ENCODE measurements at places on chromosomes 1 and 21.

- no peak for DNase-seq
Measured at GRCh38 chr1:5373281-5373680, 618.9 kb downstream of the NPHP4 start.

DNA sequence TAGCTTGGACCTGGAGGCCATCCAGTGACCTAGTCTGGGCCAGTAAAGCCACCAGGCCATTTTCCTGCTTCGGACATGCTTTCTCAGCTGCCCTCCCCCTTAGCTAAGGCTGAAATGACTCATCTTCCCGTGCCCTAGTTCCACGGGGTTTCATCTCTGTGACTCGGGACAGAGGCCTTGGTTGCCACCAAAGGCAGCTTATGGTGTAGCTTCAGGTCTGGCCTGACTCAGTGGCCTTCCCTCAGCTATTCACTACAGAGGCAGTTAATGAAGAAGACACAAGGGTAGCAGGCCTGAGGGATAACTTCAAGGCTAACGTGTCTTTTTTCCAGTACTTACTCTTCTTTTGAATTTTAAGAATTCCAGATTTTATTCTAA, 82.4 kb downstream of the PBX1 start:
- no peak for DNase-seq

- no peak for DNase-seq
Measured at GRCh38 chr1:200161801-200162200, 134.3 kb downstream of the NR5A2 start.

DNA sequence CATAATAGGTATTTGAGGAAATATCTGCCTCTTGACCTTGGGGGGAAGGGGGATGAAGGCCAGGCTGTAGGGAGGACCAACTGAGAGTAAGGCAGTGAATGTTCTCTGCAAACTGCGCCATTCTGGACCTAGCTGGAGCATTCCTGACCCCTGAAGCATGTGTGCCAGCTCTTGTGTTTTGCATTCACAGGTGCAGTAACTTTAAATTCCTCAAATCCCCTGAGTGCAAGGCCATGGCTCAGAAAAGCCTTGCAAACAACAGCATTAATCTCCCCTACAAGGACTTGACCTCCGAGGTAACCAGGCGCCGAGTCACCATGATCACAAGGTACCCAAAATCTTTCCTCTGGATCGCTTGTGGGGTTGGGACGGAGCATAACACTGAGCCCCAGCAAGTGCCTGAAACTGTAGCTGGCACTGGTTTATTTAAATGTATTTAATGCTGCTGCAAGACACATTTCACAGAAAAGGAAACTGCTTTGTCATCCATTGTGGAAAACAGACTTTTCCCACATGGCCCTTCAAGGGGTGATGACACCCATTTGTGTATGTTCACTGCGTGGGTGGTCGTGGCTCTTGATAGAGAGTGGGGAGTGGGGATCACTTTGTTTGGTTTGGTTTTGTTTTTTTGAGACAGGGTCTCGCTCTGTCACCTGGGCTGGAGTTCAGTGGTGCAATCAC, 1.7 kb downstream of the MYOCOS start:
- DNase-seq = no peak

DNA sequence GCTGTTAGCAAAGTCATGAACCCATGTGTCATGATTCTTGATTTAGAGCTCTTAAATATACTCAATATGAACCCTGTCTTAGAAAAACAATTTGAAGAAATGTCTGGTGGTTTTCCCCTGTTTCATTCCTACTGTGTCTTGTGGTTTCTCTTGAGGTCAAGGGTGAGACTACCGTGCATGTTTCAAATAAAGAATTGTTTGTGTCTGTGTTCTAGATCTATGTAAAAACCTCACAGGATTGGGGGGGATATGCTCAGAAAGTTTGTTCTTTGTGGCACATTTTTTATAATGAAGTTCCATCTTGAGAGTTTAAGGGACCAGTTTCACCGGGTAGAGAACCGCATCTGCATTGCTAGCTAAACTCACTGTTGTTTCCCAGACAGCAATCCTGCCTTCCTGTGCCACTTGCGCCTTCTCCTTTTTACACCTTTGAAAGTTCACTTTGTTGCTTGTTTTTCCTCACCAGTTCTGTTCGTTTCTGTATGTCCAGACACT, 30.9 kb upstream of the CACYBP start:
- DNase-seq = no peak

- DNase-seq = no peak
Measured at GRCh38 chr1:15837931-15838330, 9.6 kb upstream of the SPEN start.

GRCh38 chr1:229048896-229049295, 222.0 kb upstream of the RAB4A start:
- DNase-seq = peak; percentile 16

- no peak for DNase-seq
Measured at GRCh38 chr1:31336687-31337467, 36.0 kb downstream of the FABP3 start.

GRCh38 chr1:111448482-111448917, 556 bp downstream of the WDR77 start:
- peak; percentile 68 for DNase-seq

DNA sequence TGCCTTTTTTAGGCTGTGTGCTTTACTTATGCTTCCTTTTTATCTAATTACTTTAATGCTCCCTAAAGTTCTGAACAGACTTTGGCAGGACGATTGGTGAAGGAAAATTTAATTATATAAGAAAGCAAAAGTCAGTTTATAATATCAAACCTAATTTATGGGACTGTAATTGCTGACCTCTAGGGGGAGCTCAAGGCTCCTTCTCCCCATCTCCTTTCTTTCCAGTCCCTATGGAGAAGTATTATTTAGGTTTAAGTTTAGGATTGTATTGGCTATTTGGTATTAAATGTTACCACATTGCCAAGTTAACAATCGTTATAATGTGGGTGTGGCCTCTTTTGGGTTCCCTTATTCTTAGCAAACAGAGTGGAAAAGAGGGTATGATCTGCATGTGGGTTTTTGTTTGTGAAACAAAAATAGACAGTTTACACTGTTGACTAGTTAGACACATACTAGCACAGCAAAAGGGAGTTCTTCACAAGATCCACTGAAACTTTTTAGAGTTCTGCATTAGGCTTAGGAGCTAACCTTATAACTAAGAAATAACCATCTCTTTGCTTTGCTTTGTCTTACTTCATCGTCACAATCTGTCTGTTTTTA, 48.2 kb upstream of the TNFSF4 start:
- DNase-seq = no peak

- no peak for DNase-seq
Measured at GRCh38 chr1:15150376-15150775, 3.2 kb upstream of the TMEM51 start.

- no peak for DNase-seq
Measured at GRCh38 chr1:157438146-157438545, 114.2 kb downstream of the FCRL5 start.

DNA sequence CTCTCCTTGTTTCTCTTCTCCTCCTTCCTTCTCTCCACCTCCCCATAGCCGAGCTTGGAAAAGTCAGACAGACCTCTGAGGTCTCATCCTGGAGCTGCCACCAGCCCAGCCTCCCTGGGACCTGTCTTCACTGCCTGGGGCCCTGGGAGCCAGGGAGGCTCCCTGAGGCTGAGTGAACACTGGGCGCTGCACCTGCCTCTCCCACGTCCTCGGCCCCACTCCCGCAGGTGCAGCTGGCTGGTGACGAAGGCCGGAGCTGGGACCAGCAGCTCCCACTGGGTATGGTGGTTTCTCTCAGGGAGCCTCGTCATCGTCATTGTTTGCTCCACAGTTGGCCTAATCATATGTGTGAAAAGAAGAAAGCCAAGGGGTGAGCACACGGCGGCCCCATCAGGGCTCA, 5.3 kb downstream of the TNFRSF14 start:
- DNase-seq = no peak

DNA sequence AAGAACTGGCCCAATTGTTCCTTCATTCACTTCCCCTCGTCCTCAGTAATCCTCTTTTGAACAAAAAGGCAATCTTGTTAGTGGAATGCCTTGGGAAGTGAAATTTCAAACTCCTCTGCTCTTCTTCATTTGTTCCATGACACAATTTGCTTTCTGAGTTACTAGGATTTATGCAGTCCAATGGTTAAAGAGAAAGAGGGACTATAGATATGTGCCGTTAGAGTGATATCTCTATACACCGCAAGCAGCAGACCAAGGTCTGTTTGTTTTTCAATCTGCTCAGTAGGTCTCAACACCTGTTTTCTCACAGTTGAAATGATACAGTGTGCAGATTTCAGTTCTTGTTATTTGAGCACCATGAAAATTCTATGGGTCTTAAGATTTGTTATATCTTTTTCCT, 244.0 kb downstream of the DNM3 start:
- no peak for DNase-seq

GRCh38 chr21:44929242-44929798, 8.6 kb upstream of the ITGB2 start:
- DNase-seq = no peak

- no peak for DNase-seq
Measured at GRCh38 chr1:94646141-94646643, 104.6 kb upstream of the F3 start.

DNA sequence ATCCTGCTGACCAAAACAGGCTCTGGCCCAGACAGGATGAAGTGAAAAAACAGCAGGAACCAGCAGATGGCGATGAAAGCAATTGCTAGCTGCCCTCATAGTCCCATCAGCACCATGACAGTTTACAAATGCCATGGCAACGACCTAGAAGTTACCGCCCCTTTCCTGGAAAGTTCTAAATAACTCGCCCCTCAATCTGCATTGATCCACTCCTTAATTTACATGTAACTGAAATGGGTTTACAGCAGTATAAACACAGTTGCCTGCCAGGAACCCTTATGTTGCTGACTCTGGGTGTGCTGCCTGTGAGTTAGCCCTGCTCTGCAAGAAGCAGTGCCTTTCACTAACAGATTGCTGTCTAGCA, 65.5 kb upstream of the CR1L start:
- no peak for DNase-seq

- DNase-seq = no peak
Measured at GRCh38 chr1:209356976-209357377, 226.5 kb upstream of the CAMK1G start.

GRCh38 chr1:214553142-214553710, 1.8 kb upstream of the PTPN14 start:
- DNase-seq = no peak

DNA sequence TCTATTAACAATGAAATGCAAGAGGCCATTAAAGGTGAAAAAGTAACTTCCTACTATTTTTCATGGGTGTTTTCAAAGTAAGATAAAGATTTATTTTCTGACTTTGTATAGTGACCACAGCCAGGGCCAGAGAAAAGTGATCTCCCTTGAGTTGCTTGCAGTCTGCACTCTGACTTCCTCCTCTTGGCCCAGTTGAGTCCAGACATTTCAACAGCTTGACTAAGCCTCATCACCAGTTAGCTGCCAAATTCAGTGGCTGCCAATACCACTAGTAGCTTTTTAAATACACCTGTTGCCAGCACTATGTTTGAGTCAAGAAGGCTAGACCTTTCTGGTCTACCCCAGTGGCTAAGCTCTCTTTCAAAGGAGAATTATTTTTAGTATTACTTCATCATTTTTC, 3.7 kb upstream of the NEK7 start:
- no peak for DNase-seq

GRCh38 chr1:43366179-43366578, 1.6 kb downstream of the ELOVL1 start:
- DNase-seq = no peak

DNA sequence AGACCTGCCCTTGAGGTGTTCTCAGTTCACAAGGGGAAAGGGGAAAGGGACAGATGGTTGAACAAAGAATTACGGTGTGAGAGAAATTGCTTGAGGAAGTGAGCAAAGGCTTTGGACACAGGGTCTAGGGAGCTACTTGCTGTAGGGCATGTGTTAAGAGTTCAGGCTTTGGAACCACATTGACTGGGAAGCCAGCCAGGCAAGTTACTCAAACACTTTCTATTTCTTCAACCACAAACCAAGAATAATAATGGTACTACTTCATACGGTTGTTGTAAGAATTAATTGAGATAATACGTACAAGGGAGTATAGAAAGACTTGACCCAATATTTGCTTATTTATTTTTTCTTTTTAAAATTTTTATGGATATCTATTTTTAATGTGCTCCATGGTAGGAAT, 26.6 kb downstream of the AK4 start:
- DNase-seq = no peak

GRCh38 chr1:32377541-32378220, 15.3 kb downstream of the TSSK3 start:
- DNase-seq = no peak

GRCh38 chr21:37338671-37339551, 27.7 kb upstream of the DYRK1A start:
- DNase-seq = no peak

GRCh38 chr1:31626223-31627207, 9.0 kb downstream of the HCRTR1 start:
- no peak for DNase-seq

DNA sequence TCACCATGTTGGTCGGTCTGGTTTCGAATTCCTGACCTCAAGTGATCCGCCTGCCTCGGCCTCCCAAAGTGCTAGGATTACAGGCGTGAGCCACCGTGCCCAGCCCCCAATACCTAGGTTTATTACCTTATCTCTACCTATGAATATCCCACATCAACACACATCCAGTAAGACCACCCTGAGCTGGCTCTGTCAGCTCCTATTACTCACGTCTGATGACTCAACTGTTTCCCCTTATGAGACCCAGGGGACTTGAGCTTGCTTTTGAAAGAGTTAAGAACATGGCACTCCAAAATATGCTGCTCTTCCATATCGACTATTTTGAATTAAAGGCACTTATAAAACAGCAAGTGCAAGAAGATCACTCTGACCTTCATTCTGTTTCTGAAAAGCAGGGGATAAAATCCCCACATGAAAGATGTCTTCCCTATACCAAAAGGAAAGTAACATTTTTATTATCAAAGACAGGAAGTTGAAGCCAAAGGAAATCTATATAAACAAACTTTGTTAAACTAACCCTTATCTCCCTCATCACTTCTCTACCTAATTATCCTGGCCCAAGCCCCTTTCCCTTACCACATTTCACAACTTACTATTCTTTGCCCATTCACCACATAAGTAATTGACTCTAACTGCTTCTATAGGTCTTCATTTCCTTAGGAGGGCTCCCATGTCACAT, 41.3 kb upstream of the OSBPL9 start:
- no peak for DNase-seq

DNA sequence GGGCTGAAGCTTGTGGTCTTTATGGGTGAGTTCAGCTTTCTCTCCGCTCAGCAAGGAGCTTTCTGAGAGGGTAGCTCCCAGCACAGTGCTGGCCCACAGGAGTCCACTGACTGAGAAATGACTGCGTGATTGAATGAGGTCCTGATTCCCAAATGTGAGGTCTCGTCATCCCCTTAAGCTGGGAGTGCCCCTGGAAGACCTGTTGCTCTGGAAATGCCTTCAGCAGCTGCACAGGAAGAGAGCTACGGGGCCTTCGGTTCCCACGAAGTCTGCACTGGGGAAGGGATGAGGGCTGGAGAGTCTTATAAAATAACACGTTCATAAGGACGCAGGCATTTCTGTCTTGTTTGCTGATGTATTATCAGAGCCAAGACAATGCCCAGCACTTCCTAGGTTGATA, 14.0 kb downstream of the TNNT2 start:
- DNase-seq = no peak

- DNase-seq = no peak
Measured at GRCh38 chr1:19771350-19771749, 28.4 kb downstream of the TMCO4 start.
